Heart right ventricle (tissue), 16 donors: ENCODE measurements at places on chromosomes 4 and X. TPM values are rescaled to one million over a fixed set of nuclear protein-coding genes. Genes with fewer than 3 reads are reported as not detected.
A peak's percentile ranks its signal among the peaks of the same experiment; 100 is the strongest.

GRCh38 chr4:124804041-124804440 is 91.5 kb upstream of the ANKRD50 start:
- no peaks in the 10 kb centered on the region for H3K4me1 ChIP-seq
- no peak overlapping the region for H3K27ac ChIP-seq

DNA sequence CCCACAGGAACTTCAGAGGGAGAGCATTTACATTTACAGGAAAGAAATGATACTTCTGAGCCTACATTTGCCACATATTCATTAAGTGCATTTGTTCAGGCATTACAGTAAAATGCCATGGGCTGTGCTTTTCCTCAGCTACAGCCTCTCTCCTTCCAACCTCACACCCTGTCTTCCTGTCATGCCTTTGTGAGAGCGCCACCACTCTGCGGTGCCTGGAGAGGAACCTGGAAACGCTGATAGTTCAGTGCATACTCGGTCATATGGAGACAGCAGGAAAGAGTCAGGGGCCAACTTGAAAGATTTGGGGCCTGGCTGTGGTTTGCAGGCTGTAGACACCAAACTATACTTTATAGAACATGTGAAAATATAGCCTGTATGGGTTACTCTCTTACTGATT is 40.5 kb downstream of the NFKB1 start:
- DNase-seq = no peak
- H3K36me3 ChIP-seq = peaks cover 50% of the 10 kb centered on the region
- H3K4me1 ChIP-seq = no peaks in the 10 kb centered on the region
- no peaks in the 10 kb centered on the region for H3K27me3 ChIP-seq

DNA sequence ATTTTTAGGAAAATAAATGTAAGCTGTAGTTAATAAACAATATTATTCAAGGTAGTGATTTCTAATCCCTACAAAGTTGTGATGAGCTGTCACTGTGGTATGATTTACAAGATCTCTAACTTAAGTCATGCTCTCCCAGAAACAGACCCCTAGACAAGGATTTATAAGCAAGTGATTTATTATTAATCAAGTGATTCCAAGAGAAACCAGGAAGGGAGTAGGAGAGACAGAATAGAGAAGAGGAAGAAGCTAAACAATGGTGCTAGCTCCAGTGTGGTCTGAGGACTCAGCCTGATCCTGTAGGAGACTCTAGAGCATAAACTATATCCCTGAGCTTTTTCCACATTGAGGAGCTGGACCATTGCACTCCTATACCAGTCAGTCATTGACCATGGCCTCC is 73.1 kb downstream of the SYTL5 start:
- H3K27me3 ChIP-seq = no peaks in the 10 kb centered on the region
- no peak for DNase-seq
- H3K4me3 ChIP-seq = no peak overlapping the region
- H3K36me3 ChIP-seq = no peaks in the 10 kb centered on the region
- H3K27ac ChIP-seq = no peak overlapping the region
- H3K4me1 ChIP-seq = no peaks in the 10 kb centered on the region

GRCh38 chrX:10128386-10128785 is 28.4 kb upstream of the CLCN4 start:
- H3K4me1 ChIP-seq = no peaks in the 10 kb centered on the region
- no peak overlapping the region for H3K27ac ChIP-seq
- no peak for DNase-seq
- H3K4me3 ChIP-seq = no peak overlapping the region
- H3K27me3 ChIP-seq = no peaks in the 10 kb centered on the region

DNA sequence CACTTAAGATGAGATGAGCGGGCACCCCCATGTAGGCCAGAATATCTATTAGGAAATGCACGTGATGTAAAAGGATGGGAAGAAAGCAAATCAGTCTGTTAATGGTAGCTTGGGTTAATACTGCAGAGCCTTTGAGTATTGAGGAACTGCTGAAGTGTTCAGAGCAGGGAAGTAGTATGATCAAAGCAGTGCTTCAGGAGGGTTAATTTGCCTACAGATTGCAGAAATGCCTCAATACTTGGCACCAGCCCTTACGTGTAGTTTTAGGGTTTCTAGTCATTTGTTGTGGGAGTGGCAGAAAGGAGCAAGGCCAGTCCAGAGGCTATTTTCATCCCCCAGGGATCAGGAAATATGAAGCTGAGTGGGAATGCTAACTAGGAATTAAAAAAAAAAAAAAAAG is 19.7 kb downstream of the ZFX start:
- H3K36me3 ChIP-seq = peaks cover 21% of the 10 kb centered on the region
- no peak overlapping the region for H3K27ac ChIP-seq
- H3K27me3 ChIP-seq = no peaks in the 10 kb centered on the region
- H3K4me1 ChIP-seq = peaks cover 67% of the 10 kb centered on the region
- H3K4me3 ChIP-seq = no peak overlapping the region
- DNase-seq = no peak

DNA sequence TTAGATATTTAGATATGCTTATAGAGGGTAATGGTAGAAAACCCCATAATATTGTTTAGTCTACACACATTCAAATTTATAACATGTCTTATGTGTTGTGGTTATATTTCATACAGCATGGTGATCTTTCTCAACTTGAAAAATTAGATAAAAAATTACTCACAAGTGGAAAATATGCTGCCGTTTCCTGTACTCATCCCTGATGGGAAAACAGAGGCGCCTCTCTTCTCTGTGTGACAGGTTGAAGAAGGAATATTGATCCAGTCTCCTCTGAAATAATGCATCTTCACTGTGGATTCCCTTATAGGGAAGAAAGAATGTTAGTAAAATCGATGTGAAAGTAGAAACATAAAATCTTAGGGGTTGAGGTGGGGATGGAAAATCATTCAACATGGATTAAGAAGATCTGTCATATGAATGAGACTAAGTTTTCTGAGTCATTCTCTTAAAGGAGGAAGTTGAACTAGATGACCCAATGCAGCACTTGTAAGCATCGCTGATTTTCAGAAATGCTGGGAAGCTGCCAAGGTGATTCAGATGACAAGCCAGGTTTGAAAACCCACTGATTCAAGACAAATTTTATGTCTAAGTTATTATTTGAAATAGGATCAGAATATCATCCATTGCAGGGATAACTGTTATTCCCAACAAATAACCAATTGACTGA is 70.7 kb downstream of the ANKRD50 start:
- H3K27me3 ChIP-seq = no peaks in the 10 kb centered on the region
- DNase-seq = no peak
- no peak overlapping the region for H3K4me3 ChIP-seq
- no peaks in the 10 kb centered on the region for H3K36me3 ChIP-seq
- H3K27ac ChIP-seq = no peak overlapping the region
- peaks cover 7% of the 10 kb centered on the region for H3K4me1 ChIP-seq

DNA sequence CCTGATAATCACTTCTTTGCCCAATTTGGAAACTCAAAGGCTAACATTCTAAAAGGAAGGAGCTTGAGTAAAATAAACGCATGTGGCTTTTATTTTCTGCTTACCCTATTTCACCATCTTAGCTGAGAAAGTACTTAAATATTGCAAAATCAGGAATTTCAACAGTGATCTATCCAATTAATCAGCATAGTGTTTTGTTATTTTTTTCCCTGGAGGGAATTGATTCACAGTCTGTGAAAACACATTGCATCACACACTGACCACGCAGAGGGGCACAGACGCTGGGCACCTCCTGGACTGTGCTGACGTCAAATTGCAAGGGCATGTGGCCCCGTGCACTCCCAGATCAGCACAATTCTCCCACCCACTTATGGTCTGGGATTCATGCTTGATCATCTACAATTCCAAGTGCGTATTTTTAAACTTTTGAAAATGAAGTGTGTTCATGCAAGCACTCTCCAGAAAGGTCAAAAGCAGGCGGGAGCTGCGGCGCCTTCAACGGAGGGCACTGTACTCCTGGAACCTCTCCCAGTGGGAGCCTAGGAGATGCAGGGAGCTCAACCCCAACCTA is 320.6 kb upstream of the PPARGC1A start:
- no peaks in the 10 kb centered on the region for H3K27me3 ChIP-seq
- no peak overlapping the region for H3K27ac ChIP-seq
- H3K4me1 ChIP-seq = no peaks in the 10 kb centered on the region
- no peaks in the 10 kb centered on the region for H3K36me3 ChIP-seq

GRCh38 chrX:118978451-118978850 is 4.0 kb downstream of the LONRF3 start:
- H3K4me1 ChIP-seq = peaks cover 7% of the 10 kb centered on the region
- H3K27ac ChIP-seq = no peak overlapping the region

DNA sequence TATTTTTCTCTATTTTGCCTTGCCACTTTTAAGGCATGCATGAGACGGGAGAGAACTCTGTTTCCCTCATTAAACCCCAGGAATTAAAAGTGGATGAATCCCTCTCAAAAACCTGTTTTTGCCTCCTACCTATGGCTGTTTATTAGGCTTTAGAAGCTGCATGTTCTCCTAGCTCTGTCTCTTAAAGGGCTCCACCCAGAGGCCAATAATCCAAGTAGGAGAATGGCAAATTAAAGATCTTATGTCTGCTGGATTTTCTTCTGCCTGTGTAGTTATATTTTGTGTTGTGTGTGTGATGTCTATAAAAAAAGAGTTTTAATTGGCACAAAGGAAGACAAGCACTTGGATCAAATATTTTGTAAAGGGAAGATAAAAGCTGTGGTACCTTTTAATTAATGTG is 32.4 kb downstream of the MAGEC1 start:
- H3K27ac ChIP-seq = no peak overlapping the region
- H3K4me3 ChIP-seq = no peak overlapping the region
- no peaks in the 10 kb centered on the region for H3K27me3 ChIP-seq
- no peak for DNase-seq
- H3K4me1 ChIP-seq = no peaks in the 10 kb centered on the region
- no peaks in the 10 kb centered on the region for H3K36me3 ChIP-seq

DNA sequence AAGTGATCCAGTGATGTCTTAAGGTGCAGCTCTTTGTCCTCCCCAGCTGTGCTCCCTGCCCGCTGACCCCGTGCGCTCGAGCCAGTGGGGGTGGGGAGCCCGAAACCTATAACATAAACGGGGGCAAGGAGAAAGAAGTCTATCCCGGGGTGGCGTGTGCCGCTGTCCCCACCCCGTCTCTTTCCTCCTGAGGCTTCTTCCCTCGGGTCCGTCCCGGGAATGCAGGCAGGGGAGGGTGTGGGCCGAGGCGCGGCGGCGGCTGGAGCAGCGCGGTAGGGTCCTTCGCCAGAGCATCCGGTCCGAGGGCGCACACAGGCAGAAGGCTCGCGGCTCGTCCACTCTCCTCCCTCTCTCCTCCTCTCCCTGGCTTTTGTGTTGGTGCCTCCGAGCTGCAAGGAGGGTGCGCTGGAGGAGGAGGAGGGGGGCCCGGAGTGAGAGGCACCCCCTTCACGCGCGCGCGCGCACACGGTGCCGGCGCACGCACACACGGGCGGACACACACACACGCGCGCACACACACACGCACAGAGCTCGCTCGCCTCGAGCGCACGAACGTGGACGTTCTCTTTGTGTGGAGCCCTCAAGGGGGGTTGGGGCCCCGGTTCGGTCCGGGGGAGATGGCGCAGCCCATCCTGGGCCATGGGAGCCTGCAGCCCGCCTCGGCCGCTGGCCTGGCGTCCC is at the start of gene RAB33A:
RAB33A (plus strand) TSS at position 517 of the 681 bp plus-strand sequence; CDS start at position 618, 101 bp downstream.
- H3K27ac ChIP-seq = no peak within 1 kb of the TSS
- peaks cover 29% of the 10 kb centered on the region for H3K4me1 ChIP-seq
- DNase-seq = peak; percentile 8
- H3K36me3 ChIP-seq = no peaks in the 10 kb centered on the region
- H3K27me3 ChIP-seq = no peaks in the 10 kb centered on the region

DNA sequence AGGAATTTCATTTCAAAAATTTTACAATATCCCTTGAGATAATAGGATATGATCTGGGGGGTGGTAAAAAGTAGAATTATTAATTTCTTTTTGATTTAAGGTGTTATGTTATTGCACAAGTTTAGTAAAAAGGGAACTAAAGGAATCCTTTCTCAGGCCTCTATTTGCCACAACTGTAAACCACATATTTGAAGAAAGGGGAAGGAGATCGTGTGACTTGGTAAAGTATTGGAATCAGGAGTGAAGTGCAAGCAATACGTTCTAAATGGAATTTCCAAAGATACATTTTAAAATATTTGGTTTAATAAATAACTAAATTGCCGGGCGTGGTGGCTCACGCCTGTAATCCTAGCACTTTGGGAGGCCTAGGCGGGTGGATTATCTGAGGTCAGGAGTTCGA is 35.3 kb upstream of the SCRG1 start:
- H3K27ac ChIP-seq = no peak overlapping the region
- no peaks in the 10 kb centered on the region for H3K27me3 ChIP-seq
- no peaks in the 10 kb centered on the region for H3K36me3 ChIP-seq

- DNase-seq = peak; percentile 67
- peaks cover 45% of the 10 kb centered on the region for H3K27me3 ChIP-seq
Observed at GRCh38 chr4:40629401-40630334, at the start of gene RBM47. Gene RBM47, minus strand, starts transcription at chr4:40629864. Its CDS starts 190,971 bp downstream, at chr4:40438893.

DNA sequence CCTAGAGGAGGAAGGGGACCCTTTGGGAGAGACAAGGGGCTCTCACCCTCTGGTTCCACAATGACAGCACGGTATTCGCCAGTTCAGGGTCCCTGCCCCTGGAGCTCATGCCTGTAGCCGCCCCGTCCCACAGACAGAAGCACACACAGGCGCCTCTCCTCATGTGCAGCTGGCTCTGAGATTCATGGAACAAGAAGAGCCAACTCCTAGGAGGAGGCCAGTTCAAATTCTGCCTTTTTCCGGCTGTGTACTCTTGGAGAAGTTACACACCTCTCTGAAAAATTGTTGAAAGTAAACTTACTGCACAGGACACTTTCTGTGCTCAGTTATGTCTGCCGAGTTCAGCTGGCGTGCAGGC is 15.3 kb downstream of the BLOC1S4 start:
- no peaks in the 10 kb centered on the region for H3K36me3 ChIP-seq
- no peaks in the 10 kb centered on the region for H3K27me3 ChIP-seq
- peaks cover 10% of the 10 kb centered on the region for H3K4me1 ChIP-seq
- DNase-seq = no peak
- H3K4me3 ChIP-seq = no peak overlapping the region

GRCh38 chr4:16489226-16489625 is 263.0 kb upstream of the TAPT1 start:
- no peak for DNase-seq
- H3K4me3 ChIP-seq = no peak overlapping the region
- H3K36me3 ChIP-seq = no peaks in the 10 kb centered on the region
- H3K27ac ChIP-seq = no peak overlapping the region
- H3K4me1 ChIP-seq = no peaks in the 10 kb centered on the region

DNA sequence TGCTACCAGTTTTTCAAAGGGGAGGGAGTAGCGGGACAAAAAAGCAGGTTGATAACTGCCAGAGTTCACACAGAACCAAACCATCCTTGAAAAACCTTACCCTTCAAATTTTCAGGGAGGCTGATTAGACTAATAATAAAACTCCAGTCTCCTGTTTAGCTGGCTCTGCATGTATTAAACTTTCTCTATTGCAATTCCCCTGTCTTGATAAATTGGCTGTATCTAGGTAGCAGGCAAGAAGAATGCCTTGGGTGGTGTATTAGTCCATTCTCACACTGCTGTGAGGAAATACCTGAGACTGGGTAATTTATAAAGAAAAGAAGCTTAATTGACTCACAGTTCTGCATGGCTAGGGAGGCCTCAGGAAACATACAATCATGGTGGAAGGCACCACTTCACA is 18.1 kb upstream of the PLP1 start:
- no peak overlapping the region for H3K4me3 ChIP-seq
- no peak for DNase-seq
- H3K27ac ChIP-seq = no peak overlapping the region
- H3K4me1 ChIP-seq = no peaks in the 10 kb centered on the region
- H3K36me3 ChIP-seq = no peaks in the 10 kb centered on the region

RBM47 gene
- total RNA-seq = 0.81 TPM

POU3F4 gene
- total RNA-seq = not detected

PLK4 gene
- 0.51 TPM for total RNA-seq

PSAPL1 gene
- total RNA-seq = not detected

SLC2A9 gene
- 8.3 TPM for total RNA-seq

SPRY1 gene
- total RNA-seq = 28.5 TPM

CXCL5 gene
- total RNA-seq = not detected

NALF2 gene
- total RNA-seq = 11.2 TPM

DDX3X gene
- 157 TPM for total RNA-seq

SPANXN3 gene
- total RNA-seq = not detected

MSANTD1 gene
- 0.30 TPM for total RNA-seq
